Stimulated activated CD8-positive, alpha-beta memory T cell treated with anti-CD3 and anti-CD28 coated beads, Interleukin-4, amount 100 ng/mL, for 4 hours (primary cell): ENCODE measurements at places on chromosomes 7 and 10.
A peak's percentile ranks its signal among the peaks of the same experiment; 100 is the strongest.

- DNase-seq: no peak
These were observed 518.2 kb downstream of the DNAJB6 start for GRCh38 chr7:157855016-157855415.

- no peak for DNase-seq
These were observed 31.6 kb downstream of the CCDC3 start for GRCh38 chr10:12969951-12970350.

GRCh38 chr10:95560278-95561176 is 644 bp downstream of the SORBS1 start:
- peak; percentile 23 for DNase-seq

- no peak for DNase-seq
These were observed 29.5 kb downstream of the CTNNA3 start for GRCh38 chr10:67666416-67667034.

- DNase-seq: no peak
These were observed 39.9 kb upstream of the TMEM229A start for GRCh38 chr7:124072603-124073309.

- no peak for DNase-seq
These were observed 551.0 kb upstream of the ZWINT start for GRCh38 chr10:56912043-56912442.
